Dermis microvascular lymphatic vessel endothelial cell (primary cell): ENCODE measurements at places on chromosomes 6 and 20. TPM values are rescaled to one million over a fixed set of nuclear protein-coding genes. Genes with fewer than 3 reads are reported as not detected.

Gene AGER
- total RNA-seq = 0.38 and 0.39 TPM in 2 replicates

Gene SNAP25
- under 0.01 TPM in 1 of 2 replicates, not detected in the other for total RNA-seq

Gene CD24
- 0.13 and 0.38 TPM in 2 replicates for total RNA-seq

Gene LY6G5B
- total RNA-seq = 0.64 and 2.0 TPM in 2 replicates

Gene TRIM10
- total RNA-seq = not detected in 2 replicates

Gene NMBR
- not detected in 2 replicates for total RNA-seq

Gene MYL9
- 0.77 and 1.8 TPM in 2 replicates for total RNA-seq

Gene BCL2L1
- total RNA-seq = 38.1 and 38.6 TPM in 2 replicates

Gene ANKRD60
- not detected in 2 replicates for total RNA-seq

Gene MAS1
- not detected in 2 replicates for total RNA-seq

Gene HLA-DPA1
- total RNA-seq = 3.2 and 6.3 TPM in 2 replicates

Gene HLA-DQA2
- total RNA-seq = not detected in 2 replicates

Gene LTA
- total RNA-seq = not detected in 2 replicates

Gene OR2B3
- total RNA-seq = not detected in 2 replicates

Gene CYP24A1
- not detected in 2 replicates for total RNA-seq

Gene ZFP57
- 0.51 and 0.63 TPM in 2 replicates for total RNA-seq

Gene ZNF334
- 0.13 and 0.76 TPM in 2 replicates for total RNA-seq

Gene KCNG1
- 1.9 and 2.3 TPM in 2 replicates for total RNA-seq

Gene PRSS35
- total RNA-seq = not detected in 2 replicates

Gene CFB
- total RNA-seq = 0.13 and 0.51 TPM in 2 replicates

Gene CNKSR3
- total RNA-seq = 6.8 and 8.3 TPM in 2 replicates

Gene PDYN
- not detected in 2 replicates for total RNA-seq

Gene SLCO4A1
- total RNA-seq = 0.51 and 0.90 TPM in 2 replicates

Gene CSNK2B
- total RNA-seq = 76.5 and 99.5 TPM in 2 replicates

Gene SOX18
- 27.2 and 75.7 TPM in 2 replicates for total RNA-seq

Gene OXT
- total RNA-seq = not detected in 2 replicates

Gene XKR7
- total RNA-seq = not detected in 2 replicates
